ENCODE measurements at places on chromosomes 16 and 17.
A peak's percentile ranks its signal among the peaks of the same experiment; 100 is the strongest.

- no peak for DNase-seq
Measured at GRCh38 chr16:69094501-69094900, 11.0 kb upstream of the HAS3 start.

GRCh38 chr17:47821424-47822391 is at the start of gene OSBPL7:
Gene OSBPL7 (minus strand): TSS chr17:47821794. CDS start chr17:47820278, 1,516 bp downstream.
- DNase-seq: peak; percentile 67

DNA sequence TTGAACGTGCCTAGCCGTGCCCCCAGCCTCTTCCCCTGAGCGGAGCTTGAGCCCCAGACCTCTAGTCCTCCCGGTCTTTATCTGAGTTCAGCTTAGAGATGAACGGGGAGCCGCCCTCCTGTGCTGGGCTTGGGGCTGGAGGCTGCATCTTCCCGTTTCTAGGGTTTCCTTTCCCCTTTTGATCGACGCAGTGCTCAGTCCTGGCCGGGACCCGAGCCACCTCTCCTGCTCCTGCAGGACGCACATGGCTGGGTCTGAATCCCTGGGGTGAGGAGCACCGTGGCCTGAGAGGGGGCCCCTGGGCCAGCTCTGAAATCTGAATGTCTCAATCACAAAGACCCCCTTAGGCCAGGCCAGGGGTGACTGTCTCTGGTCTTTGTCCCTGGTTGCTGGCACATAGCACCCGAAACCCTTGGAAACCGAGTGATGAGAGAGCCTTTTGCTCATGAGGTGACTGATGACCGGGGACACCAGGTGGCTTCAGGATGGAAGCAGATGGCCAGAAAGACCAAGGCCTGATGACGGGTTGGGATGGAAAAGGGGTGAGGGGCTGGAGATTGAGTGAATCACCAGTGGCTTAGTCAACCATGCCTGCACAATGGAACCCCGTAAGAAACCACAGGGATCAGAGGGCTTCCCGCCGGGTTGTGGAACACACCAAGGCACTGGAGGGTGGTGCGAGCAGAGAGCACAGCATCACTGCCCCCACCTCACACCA is 724 bp downstream of the GAA start:
- no peak for DNase-seq

- no peak for DNase-seq
Measured at GRCh38 chr17:40522250-40522960, 21.0 kb upstream of the TNS4 start.

DNA sequence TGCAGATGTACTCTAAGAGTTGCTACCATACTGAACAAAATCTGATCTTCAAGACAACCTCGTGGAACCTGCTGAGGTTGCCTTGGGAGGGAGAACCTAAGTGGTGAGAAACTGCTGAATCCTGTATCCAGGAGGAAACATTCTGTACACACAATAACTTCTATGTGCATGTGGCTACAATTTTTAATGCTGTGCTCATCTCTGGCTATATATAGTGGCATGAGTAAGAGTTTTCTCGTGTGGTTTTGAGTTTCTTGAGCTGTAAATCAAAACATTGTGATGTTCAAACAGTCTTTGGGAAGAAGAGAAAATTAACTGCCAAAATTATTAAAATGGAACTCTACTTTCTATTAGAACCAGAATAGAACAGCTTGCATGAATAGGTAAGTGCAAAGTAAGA is 206.8 kb downstream of the CA10 start:
- no peak for DNase-seq

DNA sequence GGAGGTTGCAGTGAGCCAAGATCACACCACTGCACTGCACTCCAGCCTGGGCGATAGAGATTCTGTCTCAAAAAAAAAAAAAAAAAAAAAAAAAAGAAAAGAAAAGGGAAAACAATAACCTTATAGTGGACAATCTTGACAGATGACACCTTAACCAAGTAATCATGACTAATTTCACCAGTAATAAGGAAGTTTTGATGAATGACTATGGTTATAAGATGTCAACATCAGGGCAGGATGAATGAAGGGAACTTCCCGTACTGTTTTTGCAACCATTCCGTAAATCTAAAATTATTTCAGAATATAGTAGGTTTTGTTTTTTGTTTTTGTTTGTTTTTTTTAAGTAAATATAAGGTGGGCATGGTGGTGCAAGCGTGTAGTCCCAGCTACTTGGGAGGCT is 23.0 kb downstream of the GSPT1 start:
- no peak for DNase-seq

GRCh38 chr16:89401641-89402445 is 88.5 kb downstream of the ANKRD11 start:
- no peak for DNase-seq

- no peak for DNase-seq
Measured at GRCh38 chr16:2238150-2238837, 2.0 kb downstream of the DNASE1L2 start.

DNA sequence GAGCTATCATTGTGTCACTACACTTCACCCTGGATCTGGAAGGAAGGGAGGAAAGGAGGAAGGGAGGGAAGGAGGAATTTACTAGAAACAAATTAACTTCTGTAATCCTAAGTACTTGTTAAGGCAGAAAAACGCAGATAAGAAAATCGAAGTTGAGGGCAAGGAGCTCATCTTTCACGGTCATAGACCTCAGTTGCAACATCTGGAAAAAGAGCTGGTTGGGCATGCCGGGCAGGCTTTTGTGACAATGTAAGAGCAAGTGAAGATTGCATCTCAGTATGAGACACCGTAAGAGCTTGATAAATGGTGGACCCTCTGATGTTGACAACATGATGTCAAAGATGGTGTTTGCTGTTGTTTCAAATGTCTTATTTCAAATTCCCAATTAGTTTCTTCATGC is 721.5 kb downstream of the MAF start:
- DNase-seq: no peak

DNA sequence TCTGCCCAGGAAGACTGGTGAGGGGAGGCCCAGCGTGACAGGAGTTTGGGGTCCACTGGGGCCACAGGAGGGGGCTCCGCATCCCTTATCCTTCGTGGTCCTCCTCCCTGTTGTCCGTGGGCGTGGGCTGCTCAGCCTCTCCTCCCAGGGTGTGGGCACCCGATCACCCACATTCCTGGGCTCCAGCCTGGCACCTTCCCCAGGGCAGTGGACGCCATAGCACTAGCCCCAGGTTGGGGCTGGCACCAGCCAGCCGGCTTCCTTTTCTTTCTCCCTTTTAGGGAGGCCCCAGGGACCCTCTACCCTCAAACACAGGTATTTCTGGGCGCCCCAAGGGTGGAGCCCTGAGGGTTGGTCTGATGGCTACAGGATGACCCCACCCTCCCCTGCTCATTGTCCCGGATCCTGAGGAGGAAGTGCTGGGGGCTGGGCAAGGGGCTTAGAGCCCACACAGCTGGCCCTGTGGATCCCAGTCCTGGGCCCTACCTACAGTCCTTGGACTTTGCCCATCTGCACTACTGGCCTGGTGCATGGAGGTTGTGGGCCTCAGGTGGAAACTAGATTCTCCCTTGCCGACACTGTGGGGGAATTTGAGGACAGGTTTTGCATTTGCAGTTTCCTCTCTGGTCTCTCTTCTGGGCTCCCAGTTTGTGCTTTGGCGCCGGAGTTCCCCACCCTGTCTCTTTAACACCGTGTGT is 1.1 kb downstream of the KIF1C start:
- no peak for DNase-seq

GRCh38 chr16:51393381-51394005 is 242.4 kb upstream of the SALL1 start:
- DNase-seq: no peak

DNA sequence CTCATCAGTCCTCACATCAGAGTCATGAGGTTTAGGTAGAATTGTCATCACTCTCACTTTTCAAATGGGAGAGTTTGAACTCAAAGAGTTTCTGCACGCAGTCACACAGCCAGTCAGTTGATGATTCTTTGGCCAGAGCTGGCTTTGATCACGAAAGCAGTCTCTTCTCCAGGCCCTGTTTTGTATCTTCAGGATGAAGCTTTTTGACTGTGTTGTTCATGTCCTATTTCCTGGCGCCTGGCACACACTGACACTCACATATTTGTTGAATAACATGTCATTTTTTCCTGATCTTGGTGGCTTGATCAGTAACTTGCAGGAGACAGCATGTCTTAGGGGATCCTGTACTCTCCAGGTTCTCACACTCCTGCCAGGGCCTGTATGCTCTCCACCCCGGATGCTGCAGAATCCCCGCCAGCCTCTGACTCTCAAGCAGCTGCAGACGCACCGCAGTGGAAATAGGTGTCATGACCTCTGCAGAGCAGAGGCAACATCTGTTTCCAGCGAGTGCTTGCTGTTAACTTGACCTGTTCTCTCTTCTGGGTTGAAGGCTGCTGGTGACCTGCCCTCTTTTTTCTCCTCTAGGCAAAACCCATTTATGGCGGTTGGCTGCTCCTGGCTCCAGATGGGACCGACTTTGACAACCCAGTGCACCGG is 33.0 kb downstream of the MPRIP start:
- DNase-seq: no peak

GRCh38 chr17:3886776-3887175 is 6.1 kb downstream of the CAMKK1 start:
- no peak for DNase-seq

DNA sequence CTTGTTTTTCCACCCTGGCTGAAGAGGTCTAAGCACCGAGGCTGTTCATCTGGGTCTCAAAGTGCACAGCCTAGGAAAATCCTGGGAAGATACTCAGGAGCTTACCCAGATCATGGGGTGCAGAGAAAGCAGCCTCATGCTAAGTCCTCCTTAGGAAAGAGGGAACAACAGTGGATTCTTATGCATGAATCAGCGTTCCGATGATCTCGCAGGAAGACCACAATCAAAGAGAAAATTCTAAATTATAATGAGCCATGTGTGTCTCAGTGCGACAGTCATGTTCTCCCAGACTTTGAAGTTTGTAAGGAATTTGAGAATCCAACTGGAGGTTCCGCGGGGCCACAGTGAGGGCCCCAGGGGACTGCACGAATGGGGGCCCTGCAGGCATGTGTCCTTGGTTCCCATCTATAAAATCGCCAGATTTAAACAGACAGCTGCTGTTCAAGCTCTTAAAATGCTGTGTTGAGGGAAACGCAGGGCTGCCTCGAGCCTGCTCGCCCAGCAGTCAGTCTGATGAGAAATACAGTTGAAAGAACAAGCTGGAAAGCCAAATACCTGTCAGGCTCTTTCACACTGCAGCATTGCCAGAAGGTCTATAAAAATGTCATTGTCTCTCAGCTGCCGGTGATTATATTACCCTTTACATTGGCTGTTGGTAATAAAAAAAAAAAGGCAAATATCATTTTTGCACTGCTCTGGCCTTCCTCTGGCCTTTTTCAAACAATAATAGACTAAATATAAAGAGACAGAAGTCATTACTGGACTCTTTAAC is 152.1 kb downstream of the PMP22 start:
- DNase-seq: no peak

DNA sequence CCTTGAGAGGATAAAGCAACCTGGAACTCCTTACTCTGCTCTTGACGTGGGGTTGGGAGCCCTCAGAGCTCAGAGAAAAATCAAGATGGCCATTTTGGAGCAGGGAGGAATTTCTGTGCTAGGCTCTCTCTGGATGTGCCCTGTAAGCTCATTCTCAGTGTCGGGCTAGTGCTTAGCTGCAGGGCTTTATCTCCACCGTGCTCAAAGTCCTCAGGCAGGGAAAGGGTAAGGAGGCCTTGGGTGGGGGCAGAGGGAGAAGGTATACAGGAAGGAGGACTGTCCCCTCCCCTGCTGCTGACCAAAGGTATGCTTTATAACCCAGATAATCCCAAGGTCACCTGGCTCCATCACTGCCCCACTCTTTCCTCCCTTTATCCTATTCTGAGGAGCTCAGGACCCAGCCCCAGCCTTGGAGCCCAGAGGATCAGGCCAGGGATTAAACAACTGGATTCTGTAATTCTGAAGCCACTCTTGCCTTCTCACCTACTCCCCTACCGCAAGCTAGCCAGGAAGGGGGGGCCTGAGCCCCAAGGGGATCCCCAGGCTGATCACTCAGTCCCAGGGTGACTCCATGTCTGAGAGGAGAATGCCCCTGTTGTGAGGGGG is 1.1 kb downstream of the DHRS11 start:
- DNase-seq: no peak

DNA sequence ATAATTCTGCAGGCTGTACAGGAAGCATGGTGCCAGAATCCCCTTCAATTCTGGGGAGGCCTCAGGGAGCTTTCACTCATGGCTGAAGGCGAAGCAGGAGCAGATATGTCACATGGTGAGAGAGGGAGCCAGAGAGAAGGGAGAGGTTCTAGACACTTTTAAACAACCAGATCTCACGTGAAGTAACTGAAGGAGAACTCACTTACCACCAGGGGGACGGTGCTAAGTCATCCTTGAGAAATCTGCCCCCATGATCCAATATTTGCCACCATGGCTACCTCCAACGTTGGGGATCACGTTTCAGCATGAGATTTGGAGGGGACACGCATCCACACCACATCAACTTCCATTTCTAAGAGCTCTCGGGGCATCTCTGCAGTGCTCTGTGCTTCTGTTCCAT is 37.4 kb upstream of the GNA13 start:
- DNase-seq: no peak

GRCh38 chr17:74070374-74070773 is 133.1 kb upstream of the RPL38 start:
- DNase-seq: no peak

GRCh38 chr16:85897382-85897781 is 1.6 kb upstream of the IRF8 start:
- DNase-seq: no peak

DNA sequence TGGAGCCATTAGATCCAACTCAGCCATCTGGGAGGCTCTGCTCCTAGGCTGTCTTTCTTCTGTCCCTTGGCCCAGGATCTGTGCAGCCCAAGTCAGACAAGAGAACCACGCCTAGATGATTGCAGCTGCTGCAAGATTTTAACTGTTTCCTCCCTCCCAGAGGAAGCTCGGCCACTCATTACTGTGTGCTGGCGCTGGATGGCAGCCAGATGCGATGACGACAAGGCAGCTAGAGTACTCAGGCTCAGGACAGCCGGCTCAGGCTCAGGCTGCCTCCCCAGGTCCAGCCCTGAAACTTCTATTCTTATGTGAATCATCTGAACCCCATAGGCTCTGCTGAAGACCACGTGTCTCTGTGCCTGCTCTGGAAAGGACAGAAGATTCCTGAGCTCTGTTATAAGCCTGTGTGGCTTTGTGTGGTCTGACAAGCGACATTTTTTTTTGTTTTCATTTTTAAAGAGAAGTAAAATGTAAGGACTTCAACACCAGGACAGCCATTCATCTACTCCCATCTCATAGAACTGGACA is 32.1 kb upstream of the FBXW10B start:
- no peak for DNase-seq

DNA sequence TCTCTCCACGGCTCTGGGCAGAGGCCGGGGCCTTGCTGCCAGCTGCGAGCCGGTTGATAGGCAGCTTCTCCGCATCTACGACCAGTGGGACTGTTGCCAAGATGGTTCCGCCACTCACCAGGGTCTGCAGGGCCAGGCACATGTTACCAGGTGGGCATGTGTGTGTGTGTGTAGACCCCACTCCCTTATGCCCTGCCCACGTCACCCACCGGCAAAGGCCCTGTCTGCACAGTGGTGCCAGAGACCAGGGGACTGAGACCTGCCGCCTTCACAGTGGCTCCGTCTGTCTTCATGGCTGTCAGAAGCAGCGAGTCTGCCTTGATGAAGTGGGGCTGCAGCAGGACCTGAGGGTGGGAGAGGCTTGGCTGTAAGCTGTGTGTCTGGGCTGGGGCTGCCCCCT is 17.7 kb downstream of the SREBF1 start:
- DNase-seq: no peak
